ENCODE measurements at places on chromosomes 3 and 15. TPM values are rescaled to one million over a fixed set of nuclear protein-coding genes. Genes with fewer than 3 reads are reported as not detected.

PRKCD gene
- 10.6 TPM for total RNA-seq

EXD1 gene
- not detected for total RNA-seq

OR5K1 gene
- not detected for total RNA-seq

- no peak for DNase-seq
Observed at GRCh38 chr3:23217872-23218554, 14.9 kb downstream of the UBE2E2 start.

DNA sequence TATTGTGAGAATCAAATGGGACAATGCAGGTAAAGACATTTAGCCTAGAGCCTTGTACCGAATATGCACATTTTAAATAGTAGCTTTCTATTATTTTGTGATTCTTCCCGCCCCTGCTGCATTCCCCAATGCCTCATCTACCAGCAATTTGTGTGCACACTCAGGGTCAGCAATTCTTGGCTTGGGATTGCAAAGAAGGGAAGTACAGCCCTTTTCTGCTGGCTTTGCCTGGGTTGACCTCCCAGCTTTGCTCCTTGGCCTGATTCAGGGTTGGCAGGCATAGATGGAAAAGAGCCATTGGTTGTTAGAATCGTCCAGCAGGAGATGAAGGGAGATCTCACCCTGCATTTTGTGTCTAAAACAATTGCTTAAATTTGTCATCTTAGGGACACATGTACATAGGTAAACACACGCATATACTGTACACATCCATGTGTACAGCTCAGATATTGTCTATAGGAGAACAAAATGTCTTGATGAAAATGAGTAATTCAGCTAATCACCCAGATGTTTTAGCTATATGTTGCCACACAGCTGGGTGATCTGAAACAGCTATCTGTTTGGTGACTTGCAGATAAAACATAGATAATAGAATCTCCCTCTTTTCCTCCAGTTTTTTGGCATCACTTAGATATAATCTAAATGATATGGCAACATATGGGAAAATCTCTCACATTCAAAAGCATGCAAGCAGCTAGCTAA lies 340.9 kb upstream of the TBL1XR1 start:
- no peak for DNase-seq

DNA sequence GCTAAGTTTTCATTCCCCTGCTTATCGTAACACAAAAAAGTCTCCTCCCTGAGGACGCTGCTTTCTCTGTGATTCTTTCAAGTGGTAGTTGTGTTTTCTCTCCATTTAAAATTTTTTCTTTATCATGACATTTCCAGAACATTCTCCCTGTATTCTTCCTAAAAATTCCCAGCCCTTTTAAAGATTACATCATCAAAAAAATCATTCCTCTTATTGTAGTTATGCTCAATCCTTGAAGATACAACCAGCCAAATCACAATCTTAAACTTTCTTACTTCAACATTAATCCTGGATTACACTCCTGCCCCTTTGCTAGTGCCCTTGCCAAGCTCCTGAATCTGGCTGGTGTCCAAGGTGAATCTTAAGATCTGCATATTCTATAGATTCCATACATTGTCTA lies 163.7 kb upstream of the CBLB start:
- DNase-seq = no peak

DNA sequence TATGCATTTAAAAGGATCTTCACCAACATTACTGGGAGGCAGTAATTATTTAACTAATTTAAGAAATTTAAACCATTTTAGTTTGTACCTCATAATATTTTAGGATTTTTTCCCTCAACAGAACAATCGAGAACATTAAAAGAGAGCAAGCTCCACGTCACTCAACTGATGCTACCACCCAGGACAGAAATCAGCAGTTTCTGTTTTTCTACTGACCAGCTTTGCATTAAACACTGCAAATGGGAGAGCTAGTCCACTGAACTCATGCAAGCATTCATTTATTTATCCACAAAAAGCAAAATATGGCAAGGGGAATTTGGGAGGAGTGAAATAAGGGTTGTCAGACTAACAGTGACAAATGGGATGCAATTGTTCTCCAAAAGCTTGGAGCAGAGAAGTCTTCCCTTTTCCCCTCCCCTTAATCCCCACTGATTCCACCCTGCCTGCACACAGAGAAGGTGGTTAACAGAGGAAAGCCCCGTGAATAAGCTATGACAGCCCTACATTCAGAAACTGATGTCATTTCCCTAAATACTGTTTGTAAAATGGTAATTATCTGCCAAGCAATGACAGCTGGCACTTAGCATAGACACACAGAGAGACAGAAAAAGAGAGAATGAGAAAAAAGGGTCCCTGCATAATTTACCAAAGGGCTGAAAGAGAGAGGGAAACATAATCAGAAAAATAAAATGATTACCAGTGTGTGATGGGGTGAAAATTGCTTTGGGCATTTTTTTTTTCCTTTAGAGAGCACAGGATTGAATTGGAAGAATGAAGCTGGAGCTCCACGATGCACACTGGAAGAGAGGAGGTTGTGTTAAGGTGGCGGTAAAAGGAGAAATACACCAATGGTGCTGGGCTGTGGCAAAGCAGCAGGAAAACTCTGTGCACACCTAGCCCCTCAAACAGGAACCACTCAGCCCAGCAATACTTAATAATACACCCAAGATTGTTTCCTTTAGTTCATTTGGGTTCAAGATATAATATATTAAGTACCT lies 777.4 kb downstream of the TUSC7 start:
- no peak for DNase-seq

DNA sequence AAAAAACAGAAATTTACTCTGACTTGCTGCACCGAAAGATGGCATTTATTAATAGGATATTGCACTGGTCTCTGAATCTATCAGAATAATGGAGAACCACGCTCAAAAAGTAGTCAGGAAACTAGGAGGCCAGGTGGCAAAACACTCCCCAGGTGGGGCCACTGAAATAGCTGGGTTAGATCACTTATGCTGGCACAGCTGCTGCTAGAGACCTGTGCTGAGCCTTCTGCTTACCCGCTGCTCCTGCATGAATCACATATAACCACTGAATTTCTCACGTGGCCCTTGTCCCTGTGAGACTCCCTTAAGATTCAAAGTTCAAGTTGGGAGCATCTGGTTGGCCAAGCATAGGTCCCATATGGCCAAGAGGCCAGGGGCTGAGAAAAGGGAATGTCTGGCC lies 66.0 kb upstream of the OXTR start:
- no peak for DNase-seq

Data from cardiac septum (tissue), 1 donor.